ENCODE measurements at places on chromosomes 7 and 10. TPM values are rescaled to one million over a fixed set of nuclear protein-coding genes. Genes with fewer than 3 reads are reported as not detected.

DNA sequence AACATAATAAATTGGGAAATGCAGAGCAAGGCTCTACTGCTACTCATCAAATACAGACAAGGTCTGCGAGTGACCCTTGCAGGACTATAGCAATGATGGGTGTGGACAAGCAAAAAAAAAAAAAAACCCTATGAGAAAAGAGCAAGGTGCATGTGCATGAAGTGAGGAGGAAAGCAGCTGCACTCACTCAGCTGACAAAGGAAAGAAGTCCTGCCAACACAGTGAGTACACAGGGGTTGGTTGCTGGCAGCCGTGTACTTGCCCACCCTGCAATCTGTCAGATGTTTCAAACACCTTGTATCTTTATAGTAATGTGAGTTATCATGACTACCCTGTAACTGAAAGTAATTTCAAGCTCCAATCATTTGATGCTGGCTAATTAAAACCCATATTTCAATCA, 20.5 kb downstream of the CHCHD3 start:
- no peak for DNase-seq

GRCh38 chr7:39407137-39407536, 159.1 kb upstream of the YAE1 start:
- DNase-seq = peak; percentile 53

GRCh38 chr7:32516551-32517100, 21.3 kb downstream of the AVL9 start:
- no peak for DNase-seq

KNDC1 gene
- 8.3 TPM for polyA plus RNA-seq

- no peak for DNase-seq
These were observed 668.5 kb upstream of the AUTS2 start for GRCh38 chr7:68929781-68930261.

DNA sequence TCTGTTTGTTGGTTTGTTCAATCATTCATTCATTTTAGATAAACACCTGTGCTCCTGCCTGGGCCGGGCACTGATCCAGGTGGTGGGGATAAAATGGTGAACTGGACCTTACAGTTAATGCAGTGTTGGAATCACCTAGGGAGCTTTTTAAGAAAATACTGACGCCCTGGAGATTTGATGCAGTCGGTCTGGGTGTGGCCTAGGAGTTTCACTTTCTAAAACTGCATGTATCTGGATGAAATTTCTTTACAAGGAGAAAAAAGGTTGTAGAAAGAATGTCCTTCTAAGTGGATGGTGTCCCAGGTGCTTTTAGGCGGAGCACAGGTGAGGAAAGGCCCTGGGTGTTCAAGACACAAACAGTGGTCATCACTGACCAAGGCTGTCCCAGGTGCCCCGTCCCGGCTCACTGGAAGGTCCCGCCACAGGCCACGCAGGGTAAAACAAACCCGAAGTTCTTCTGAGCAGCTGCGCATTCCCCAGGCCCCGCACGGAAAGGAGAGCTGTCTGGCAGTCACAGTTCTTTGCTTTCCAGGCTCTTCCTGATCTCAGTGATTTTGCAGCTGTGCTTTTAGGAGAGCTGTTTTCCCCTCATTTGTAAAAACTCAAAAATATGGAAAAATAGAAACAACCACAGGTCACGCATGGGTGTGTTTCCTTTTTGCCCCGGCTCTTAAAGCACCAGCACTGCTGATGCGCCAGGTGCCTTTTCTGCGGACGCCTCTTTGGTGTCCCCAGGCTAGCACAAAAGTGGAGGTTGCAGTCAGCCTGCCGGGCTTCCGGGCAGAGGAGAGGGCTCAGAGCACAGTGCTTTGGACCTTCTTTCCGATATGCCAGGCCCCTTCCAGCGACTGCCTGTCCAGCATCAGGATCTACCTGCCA, 161.9 kb downstream of the GRK5 start:
- DNase-seq = no peak

GRCh38 chr10:107160866-107161265, 3.6 kb downstream of the SORCS1 start:
- DNase-seq = no peak

- DNase-seq = no peak
These were observed 45.5 kb downstream of the NOD1 start for GRCh38 chr7:30433082-30433481.

GRCh38 chr10:80177781-80178636, 27.3 kb downstream of the ANXA11 start:
- no peak for DNase-seq

DNA sequence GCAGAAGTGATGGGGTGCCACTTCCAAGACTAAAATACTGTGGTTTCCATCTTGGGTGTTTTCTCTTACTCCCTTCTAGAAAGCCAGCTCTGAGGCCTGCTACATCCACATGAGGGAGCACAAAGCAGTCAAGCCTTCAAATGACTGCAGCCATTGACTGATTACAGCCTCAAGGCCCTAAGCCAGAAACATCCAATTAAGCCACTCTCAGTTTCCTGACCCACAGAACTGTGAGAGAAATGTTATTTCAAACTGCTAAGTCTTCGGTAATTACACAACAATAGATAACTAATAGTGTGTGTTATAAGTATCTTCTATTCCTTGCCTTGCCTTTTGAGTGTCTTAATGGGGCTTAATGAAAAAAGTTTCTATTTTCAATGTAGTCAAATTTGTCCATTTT, 24.8 kb downstream of the BRAF start:
- no peak for DNase-seq

DNA sequence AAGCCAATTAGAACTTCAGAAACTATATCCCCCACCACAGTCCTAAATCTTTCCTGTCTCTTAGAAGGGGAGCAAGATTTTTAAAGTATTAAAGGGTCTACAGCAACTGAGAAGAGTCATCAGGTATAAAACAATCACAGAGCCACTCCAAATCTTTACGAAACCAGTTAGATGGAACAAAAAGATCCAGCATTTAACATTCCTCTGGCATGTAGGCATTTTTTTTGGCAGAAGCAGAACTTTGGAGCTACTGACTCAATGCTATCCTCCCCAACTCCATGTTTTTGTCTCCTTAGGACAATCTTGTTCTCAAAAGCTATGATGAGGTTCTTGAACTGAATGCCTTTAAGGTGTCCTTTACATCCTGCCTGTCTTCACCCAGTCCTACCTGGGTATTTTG, 333.3 kb downstream of the PRPF18 start:
- no peak for DNase-seq

DNA sequence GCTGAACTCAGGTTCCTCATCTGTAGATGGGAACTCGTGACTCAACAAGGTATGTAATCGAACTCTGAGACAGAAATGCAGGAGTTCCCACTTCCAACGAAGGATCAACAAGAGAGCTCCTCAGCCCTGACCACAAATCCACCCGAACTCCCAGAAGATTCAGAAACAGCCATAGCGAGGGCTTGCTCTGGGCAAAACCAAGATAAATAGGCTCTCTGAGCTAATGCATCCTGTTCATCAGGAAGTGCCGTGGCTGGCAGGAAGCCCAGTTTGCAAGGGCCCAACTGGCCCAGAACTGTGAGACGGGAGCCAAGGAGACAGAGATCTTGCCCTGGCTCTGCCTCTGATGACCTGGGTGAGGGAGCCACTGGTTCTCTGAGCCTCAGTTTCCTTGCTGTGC, 141.7 kb upstream of the PFKP start:
- no peak for DNase-seq

Measured in left kidney (tissue), 8 donors.